Ovary (tissue), 10 donors: ENCODE measurements at places on chromosomes 5 and 9. TPM values are rescaled to one million over a fixed set of nuclear protein-coding genes. Genes with fewer than 3 reads are reported as not detected.

MYOT gene
- total RNA-seq, result 1.4 TPM

GRCh38 chr9:114065304-114065703 lies 12.8 kb downstream of the AMBP start:
- DNase-seq, result no peak

DNA sequence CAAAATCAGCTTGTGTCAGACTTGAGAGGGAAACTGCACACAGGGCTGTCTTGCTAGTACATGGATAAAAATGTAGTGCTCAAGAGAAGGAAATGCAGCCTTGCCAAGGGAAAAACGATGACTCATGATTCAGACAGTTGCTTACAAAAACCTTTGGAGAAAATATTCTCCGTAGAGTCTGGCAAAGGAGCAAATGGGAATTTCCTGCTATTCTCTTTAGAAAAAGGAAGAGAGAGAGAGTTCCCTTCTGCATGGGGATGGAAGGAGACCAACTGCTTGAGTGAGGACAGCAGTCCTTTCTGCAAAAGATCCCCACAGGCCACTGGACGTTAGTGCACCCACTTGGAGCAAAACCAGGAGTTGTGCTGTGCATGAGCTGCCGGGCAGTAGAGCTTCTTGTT lies 7.6 kb downstream of the IFNB1 start:
- peak; percentile 31 for DNase-seq

DNA sequence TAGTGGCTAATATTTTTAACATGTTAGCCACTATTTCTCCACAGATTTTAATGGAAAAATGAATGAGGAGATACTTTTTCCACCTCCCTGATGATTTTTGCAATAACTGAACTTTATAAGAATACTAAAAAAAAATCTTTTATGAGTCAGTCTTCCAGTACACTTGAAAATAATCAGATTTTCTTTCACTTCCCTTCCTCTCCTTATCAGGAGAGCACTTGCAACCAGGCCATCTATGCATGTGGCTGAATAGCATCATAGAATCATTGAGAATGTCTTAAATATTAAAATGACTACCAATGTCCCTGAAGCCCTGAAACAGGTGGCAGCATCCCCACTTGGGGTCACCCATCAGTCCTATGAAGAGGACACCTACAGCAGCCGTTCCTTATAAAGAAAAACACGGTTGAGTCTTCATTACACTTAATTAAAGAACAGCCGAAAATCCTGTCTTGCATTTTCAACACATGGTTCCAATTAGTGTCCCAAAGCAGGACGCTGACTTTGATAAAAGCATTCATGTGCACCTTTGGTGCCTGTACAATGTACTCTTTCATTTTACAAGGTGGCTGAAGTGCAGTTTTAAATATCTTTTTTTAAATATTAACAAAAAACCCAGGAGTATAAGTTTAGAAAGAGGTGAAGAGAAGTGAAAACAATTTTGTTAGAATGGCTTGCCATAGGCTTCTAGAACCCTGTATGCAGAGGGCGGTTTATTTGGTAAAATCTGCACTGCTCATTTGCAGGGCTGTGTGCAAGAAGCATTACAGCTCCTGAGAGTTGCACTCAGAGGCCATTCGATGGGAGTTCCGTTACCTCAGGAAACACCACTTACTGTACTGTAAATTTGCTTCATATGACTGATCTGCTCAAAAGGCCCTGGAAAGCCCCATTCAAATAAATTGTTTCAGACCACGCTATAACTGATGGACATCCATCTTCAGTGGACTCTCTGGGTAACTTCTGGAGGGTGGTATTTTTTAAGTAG lies 106.9 kb upstream of the VCAN start:
- DNase-seq, result no peak

- DNase-seq, result no peak
Observed at GRCh38 chr9:89616411-89616810, 11.6 kb downstream of the GADD45G start.

- DNase-seq, result no peak
Observed at GRCh38 chr9:71774920-71775319, 6.6 kb upstream of the CEMIP2 start.

DNA sequence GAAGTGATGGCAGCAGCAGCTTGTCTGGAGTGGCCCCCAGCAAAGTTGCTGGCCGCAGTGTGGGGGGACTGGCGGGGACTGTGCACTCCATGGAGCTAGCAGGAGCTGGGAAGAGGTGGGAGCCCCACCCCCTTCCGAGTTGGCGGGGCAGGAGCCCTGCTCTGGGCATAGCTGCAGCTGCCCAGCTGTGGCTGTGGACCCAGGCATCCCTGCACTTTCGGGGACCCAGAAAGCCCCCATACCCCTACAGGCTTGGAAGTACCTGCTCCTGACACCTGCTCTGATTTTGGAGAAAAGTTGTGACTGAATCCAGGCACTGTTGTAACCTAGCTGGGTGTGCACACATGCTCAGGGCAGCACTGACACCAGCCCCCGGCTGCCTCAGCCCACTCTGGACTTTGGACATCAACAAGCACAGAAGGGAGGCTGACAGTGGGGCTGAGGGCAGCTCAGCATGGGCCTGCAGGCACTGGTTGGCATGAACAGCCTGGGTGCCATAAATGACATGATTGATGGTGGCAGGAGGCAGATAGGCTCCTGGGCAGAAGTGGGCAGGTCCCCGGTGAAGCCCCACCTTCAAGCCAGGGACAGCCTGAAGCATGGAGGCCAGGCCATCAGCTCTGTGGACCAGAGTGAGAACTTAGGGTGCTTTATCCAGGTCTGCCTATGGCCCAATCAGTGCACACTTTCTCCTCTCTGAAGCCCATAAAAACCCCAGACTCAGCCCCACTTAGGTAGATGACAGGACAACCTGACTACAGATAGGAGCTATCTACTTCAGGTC lies 12.6 kb downstream of the LMBRD2 start:
- no peak for DNase-seq

MRPL22 gene
- 37.4 TPM for total RNA-seq

ANKHD1 gene
- 139 TPM for total RNA-seq

- DNase-seq, result no peak
Observed at GRCh38 chr5:5306696-5307095, 115.8 kb upstream of the ICE1 start.

- DNase-seq, result no peak
Observed at GRCh38 chr9:109956717-109957440, 176.9 kb downstream of the PALM2AKAP2 start.

- DNase-seq, result no peak
Observed at GRCh38 chr9:92180669-92181181, 65.5 kb upstream of the SPTLC1 start.

DNA sequence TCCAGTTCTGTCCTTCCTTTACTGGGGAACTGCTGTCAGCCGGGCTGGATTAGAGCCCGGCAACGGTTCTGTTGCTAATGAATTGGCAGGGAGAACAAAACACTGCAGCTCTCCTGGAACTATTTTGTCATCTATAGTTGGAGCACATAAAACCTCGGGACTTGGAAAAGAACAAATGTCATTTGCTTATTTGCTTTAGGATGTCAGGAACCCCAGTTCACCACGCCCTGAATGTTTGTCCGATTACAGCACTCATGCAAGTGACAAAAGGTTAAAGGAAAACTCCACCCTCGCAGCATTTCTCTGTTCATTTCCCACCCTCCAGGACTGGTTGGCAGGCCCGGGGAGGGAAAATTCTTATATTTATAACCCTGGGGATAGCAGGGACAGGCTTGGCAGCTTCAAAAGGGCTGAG lies 66.4 kb upstream of the PLPP1 start:
- peak; percentile 51 for DNase-seq

GBA2 gene
- total RNA-seq, result 44.0 TPM

- no peak for DNase-seq
Observed at GRCh38 chr9:21244836-21245235, 5.0 kb upstream of the IFNA14 start.

- no peak for DNase-seq
Observed at GRCh38 chr5:6516823-6517222, 68.2 kb downstream of the UBE2QL1 start.

- DNase-seq, result no peak
Observed at GRCh38 chr9:115757461-115757860, 396.1 kb upstream of the PAPPA start.

CAMK2A gene
- 1.2 TPM for total RNA-seq

DNA sequence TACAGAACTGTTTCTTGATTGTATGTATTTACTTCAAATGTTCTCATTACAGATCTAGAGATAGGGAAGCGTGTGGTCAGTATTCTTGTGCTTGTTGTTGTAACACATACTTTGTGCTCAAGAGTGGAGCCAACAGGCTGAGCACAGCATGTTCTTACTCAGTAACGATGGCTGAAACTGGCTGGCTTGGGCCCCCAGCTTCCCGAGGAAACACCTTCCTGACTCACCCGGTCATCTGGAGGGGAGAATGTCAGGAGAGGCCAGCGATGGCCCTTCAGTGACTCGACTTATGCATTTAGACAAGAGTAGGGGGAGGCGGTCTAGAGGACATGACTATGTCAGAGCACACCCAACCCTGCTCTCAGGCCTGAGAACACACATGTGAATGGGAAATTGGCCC lies 25.6 kb downstream of the ZNF474 start:
- no peak for DNase-seq

DNA sequence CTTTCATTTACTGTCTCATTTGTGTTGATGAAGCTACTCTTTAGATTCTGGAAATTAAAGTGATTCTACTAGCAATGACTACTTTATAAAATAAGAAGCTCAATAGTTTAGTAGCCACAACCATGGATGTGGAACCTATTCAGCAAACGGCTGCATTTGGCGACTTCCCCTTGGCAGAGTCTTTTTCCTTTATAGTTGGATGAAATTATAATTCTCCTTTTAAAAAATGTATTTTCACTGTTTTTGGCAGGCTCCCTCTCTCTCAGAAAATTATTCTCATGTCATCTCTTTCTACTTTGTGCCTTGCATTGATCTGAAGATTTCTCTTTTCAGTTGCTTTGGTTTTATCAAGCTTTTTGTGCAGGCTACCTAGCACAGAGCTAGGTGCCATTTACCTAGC lies 50.6 kb upstream of the KCNN2 start:
- DNase-seq, result no peak

CCDC183 gene
- total RNA-seq, result 11.8 TPM

DNA sequence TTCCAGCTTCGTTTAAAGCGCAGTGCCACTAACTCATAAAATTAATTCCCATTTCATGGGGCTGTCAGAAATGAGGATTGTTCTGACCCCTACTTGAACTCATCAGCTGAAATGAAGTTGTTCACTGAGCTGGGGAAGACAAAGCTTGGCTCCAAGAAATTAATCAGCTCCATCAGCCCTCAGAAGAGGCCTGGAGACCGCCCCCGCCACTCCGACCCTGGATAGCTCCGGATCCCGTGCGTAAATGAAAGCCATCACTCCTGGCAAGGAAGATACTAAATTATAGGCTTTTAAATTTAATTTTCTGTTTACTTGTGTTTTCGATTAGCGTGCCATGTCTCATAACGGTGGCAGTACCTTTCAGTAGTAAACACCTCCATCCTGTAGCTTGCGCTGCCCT lies 142.8 kb upstream of the IRX2 start:
- DNase-seq, result no peak

DNA sequence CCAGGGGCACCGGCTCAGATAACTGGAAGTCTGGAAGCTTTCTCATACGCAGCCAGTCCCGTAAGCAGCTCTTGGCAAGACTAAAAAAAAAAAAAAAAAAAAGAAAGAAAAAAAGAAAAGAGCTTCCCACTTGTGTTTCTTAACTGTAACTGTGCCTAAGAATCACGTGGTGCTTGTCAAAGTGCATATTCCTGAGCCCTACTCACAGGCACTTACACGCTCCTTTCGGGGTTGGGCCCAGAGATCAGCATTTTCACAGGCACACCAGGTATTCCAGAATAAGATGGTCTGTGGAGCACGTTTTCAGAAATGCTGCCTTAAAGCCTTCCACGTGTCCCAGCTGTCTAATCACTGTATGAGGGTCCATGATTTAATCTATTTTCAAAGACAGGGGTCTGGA lies 22.6 kb upstream of the SH3GL2 start:
- no peak for DNase-seq

DNA sequence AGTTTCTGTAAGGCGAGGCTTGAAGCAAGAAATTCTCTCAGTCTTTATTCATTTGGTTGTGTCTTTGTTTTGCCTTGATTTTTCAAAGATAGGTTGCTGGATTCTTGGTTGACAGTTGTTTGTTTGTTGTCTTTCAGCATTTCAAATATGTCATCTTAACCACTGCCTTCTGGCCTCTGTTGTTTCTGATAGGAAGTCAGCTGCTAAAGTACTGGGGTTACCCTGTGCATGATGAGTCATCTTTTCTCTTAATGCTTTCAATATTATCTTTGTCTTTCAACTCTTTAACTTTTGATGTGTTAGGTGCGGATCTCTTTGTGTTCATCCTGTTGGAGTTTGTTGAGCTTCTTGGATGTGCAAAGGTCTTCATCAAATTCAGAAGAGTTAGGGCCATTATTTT lies 1571.3 kb downstream of the MAT2B start:
- no peak for DNase-seq

SPATA31A3 gene
- total RNA-seq, result not detected

WDR70 gene
- 34.3 TPM for total RNA-seq

SPINK7 gene
- total RNA-seq, result not detected

DNA sequence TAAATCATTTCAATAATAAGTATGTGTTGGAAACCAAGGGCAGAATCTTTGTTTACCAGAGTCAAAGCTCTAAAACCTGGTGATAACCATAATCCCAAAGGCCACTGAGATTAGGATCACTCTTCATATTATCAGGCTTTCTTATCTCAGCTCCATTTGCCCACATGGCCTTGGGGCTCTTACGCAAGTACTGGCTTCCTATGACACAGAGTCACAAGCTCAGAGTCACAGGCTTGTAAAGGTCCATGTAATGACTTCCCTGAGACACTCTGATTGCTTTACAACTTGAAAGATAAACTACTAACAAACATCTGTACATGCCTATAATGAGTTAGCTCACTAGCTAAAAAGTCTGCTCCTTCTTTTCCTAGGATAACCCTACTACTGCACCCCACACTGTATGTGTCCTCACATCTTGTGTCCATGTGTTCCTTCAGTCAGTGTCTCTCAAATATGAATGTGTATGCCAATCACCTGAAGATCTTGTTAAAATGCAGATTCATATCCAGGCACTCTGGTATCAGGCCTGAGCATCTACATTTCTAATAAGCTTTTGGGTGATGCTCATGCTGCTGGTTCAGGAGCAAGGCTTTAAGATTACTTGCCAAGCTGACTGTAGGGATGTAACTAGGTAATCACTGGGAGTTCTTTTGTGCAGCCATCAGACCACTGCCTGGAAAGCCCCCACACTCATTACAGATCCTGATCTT lies 28.4 kb downstream of the SEMA6A start:
- DNase-seq, result no peak

DNA sequence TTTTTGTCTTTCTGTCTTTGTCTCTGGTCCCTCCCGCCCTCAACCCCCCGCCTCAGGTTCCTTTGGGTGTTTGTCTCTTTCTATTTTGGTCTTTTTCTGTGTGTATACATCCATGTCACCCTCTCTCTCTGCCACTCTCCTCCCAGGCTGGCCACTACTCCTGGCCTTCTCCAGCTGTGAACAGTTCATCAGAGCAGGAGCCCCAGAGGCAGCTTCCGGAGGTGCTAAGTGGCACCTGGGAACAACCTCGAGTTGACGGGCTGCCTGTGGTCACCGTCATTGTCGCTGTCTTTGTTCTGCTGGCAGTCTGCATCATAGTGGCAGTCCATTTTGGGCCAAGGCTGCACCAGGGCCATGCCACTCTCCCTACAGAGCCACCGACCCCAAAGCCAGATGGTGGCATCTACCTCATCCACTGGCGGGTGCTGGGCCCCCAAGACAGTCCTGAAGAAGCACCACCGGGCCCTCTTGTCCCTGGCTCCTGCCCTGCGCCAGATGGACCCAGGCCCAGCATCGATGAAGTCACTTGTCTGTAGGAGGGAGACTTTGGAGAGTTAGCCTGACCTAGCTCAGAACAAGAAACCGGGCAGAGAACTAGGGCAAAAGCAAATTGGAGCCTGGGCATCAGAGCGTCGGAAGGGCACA lies 1.7 kb downstream of the SMIM33 start:
- DNase-seq, result no peak
